ENCODE measurements at places on chromosomes 11 and 22. TPM values are rescaled to one million over a fixed set of nuclear protein-coding genes. Genes with fewer than 3 reads are reported as not detected.

- no peak for DNase-seq
Measured at GRCh38 chr11:66080055-66080817, 10.2 kb downstream of the PACS1 start.

GRCh38 chr22:45421349-45422055, 8.0 kb downstream of the RIBC2 start:
- DNase-seq, result no peak

DNA sequence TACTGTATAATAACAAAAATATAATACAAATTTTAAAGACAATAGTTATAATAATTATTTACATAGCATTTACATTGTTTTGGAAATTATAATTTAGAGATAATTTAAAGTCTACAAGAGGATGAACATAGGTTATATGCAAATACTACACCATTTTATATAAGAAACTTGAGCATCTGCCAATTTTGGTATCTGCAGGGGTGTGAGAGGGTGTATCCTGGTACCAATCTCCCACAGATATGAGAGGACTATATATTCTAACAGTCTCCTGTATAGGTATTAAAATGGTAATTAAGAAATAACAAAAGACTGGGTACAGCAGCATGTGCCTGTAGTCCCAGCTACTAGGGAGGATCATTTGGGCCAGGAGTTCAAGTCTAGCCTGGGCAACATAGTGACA, 134.4 kb downstream of the APOL5 start:
- DNase-seq, result no peak

GRCh38 chr22:50581031-50581949, 1.4 kb downstream of the CHKB start:
- DNase-seq, result peak; percentile 83

GRCh38 chr11:85751724-85752123, 59.2 kb downstream of the SYTL2 start:
- DNase-seq, result no peak

- no peak for DNase-seq
Measured at GRCh38 chr22:35065796-35066218, at the start of gene ISX. ISX (plus strand) TSS chr22:35066158; CDS start chr22:35067088, 930 bp downstream.

DNA sequence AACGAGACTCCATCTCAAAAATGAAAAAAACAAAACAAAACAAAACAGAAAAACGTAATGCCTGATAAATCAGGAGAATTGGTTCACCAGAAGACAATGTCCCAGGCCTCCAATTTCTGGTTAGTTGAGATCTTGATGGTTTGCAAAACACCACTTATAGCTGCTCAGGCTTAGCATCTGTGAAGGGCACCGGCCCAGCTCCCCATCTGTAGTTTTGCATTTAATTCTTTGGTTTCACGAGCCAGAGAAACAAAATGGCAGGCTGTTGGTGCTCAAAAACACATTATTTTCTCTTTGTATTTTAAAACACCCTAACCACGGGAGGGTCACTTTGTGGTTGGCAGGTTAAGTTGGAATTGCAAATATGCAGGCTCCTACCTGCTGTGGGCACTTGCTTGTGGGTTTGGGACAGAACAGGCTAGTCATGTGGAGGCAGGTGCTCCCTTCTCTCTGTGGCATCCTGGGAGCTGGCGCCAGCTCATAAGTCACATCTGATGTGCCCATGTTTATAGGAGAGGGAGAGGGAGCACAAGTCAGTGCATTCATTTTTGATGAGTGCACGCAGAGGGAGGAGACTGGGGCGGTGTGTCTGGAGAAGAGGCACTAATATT, 145.9 kb downstream of the CEP164 start:
- DNase-seq, result no peak

GRCh38 chr11:118897721-118898310, 14.1 kb downstream of the CXCR5 start:
- no peak for DNase-seq

GRCh38 chr22:19424186-19424500, 7.4 kb downstream of the HIRA start:
- no peak for DNase-seq

DNA sequence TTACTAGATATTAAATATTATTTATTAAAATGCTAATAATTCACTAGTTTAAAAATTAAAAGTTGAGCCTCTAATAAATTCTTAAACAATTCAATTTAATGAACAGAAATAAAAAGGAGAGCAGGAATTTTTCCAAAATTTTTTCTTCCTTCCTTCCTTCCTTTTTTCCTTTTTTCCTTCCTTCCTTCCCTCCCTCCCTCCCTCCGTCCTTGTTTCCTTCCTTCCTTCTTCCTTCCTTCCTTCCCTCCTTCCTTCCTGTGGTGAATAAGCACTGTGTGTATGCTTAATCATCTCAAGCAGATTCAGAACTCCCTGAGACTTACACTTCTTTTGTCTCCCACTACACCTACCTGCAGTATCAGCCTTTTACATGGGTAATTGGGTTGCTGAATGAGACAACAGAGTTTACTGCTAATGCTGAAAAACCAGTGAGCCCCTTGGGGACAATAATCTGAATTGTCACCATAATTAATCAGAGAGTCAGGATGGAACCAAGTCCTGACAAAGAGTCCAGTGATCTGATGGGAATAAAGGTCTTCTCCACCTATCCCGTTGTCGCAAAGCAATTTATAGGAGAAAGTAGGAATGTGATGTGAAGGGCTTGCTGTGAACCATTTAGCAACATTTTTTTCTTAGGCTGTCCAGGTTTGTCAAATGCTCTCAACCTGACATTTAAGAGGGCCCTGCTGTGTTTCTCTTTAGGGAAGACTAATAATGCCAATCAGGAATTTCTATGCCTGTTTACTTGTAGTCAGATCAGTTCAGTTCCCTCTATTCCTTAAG, 58.1 kb upstream of the CEP295 start:
- DNase-seq, result no peak

GRCh38 chr11:104259121-104259610, 95.2 kb upstream of the PDGFD start:
- DNase-seq, result no peak

The TIMM10 gene
- 53.0 TPM for total RNA-seq

The YPEL1 gene
- total RNA-seq, result 14.6 TPM

The MAJIN gene
- 0.40 TPM for total RNA-seq

The XRCC6 gene
- 149 TPM for total RNA-seq

The INPP5J gene
- not detected for total RNA-seq

The BEST1 gene
- total RNA-seq, result 6.8 TPM

The CABP2 gene
- not detected for total RNA-seq

The CHEK1 gene
- 6.8 TPM for total RNA-seq

Measured in spleen (tissue), 13 donors.